ENCODE measurements at places on chromosomes 4 and X.

DNA sequence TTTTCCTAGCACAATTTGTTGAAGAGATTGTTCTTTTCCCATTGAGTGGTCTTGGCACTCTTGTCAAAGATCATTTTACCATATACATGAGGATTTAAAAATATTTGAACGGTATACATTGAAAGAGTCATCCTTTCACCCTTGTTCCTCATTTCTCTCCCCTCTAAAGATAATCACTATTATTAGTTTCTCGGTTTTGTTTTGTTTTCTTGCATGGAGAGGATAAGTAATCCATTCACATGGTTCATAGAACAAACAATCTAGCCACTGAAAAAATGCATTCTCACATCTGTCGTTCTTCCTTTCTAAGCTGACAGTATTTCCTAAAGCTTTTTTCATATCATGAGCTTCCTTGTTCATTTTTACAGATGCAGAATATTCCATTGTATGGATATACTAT, 39.2 kb upstream of the MSMO1 start:
- no peak for DNase-seq

- no peak for DNase-seq
Measured at GRCh38 chrX:21781525-21781924, 23.6 kb upstream of the SMPX start.

- no peak for DNase-seq
Measured at GRCh38 chrX:38754818-38755718, 46.2 kb upstream of the MID1IP1 start.

DNA sequence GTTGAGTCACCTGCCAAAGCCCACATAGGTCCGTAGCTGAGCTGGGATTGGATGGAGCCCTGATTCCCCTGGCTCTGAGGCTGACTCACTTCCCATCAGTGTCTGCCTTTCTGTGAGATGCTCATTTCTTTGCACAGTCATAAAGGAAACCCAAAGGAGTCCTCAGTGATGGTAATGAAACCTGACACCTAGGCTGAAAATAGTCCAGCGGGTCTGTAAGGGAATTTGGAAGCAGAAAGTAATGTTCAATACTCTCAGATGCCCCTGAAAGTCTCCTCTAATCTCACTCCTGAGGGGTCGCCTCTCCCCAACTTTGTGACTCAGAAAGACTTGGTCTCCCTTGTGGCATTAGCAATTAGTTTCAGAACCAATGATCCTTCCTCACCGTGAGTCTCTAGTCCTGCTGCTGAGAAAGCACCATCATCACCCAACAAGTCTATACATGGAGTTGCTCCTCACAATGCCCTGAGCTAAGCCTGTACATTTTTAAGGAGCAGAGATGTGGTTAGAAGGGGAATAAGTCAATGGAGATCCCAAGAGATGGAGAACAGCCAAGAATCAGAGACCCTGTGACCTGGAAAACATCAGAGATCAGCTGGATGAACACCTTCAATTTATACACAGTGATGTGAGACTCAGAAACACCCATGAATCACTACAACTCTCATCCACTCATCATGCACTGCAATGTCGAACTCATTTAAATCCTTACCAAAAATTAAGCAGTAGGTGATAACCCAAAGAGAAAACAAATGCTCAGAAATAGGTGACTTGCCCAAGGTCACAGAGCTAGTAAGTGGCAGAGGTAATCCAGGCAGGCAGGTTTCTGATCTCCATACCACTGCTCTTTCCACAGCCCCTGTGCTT, 219.0 kb upstream of the CPEB2 start:
- no peak for DNase-seq

DNA sequence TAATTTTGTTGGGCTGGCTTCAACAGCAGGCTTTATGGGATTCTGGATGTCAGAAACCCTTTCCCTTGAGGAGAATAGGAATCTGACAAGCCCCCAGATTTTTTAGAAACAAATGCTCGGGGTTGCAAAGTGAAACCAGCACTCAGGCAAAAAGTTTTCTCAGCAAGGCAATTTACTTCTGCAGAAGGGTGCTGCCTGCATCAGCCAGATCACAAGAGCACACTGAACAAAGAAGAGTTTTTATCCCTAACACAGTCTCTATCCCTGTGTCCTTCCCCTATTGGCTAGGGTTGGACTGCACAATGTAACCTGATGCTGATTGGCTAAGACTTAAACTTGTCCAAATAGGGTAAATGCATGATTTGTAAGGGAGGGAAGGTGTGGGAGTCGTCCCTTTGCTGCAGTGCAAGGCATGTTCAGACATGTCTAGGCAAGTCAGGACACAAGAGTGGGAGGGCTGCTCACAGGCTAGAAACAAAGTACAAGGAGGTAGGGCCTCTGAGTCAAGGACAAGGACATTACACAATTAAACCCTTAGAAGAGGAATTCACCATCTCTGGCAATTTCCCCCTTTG, 175.8 kb downstream of the CCNG2 start:
- DNase-seq, result no peak

- no peak for DNase-seq
Measured at GRCh38 chr4:184978211-184978610, 40.1 kb upstream of the HELT start.

- no peak for DNase-seq
Measured at GRCh38 chr4:17448689-17449088, 63.2 kb downstream of the QDPR start.

DNA sequence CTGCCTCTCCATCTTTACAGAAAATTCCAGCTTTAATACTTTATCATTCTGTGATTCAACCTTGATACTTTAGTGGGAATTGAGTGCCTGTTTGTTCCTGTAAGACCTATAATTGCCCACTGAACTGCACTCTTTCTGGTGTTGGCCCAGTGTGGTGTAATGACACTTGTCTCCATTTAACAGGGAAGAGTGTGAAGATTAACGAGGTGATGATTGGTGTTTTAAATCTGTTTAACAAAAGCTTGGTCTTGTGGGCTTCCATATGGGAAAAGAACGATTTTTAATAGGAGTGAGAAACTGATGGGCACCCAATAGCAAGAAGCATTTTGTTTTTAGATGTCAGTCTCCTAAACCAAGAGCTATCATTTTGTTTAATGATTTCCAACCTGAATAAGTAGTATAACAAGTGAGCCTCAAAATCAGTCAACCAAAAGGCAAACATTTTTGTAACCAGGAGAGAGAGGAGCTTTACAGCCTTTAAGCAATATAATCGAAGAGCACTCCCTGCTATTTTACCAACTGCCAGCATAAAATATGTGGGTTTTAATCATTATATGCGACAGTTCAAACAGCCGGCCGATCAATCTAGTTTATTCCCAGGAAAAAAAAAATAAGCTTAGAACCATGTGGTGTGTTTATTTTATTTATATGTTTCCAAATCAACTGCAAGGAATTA, 50.2 kb downstream of the SUPT20HL1 start:
- no peak for DNase-seq

- DNase-seq, result no peak
Measured at GRCh38 chr4:188262464-188262863, 123.2 kb downstream of the TRIML1 start.

DNA sequence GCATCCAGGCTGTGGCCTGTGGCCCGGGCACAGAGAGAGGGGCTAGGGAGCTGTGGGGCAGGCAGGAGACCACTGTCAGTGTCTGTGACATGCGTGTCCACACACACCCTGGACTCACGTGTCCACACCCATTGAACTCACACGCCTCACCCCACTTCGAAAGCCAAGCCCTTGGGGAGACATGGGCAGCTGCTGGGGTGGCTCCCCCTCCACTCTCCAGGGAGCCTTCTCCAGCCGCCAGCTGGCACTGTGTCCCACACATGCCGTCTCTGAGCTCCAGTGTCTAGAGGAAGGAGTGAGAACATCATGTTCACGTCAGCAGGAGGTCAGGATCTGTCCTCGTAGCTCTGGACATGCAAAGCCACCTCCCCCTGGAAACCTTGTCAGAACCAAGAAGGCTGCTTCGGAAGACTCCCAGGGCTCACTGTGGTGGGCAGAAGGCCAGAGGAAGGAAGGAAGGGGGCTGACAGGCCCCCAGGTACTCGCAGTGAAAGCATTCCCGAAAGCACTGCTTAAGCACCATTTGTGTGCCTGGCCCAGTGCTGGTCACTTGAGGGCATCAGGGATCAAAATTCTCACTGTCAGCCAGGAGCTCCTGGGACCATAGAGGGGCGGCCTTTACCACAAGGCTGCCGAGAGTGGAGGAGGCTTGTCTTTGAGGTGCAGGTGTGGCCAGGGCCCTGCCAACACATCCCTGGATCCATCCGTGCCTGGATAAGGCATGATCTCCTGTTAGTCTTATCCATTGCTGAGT, 61.4 kb downstream of the HTRA3 start:
- DNase-seq, result no peak

GRCh38 chr4:1591107-1591506, 93.0 kb downstream of the FAM53A start:
- no peak for DNase-seq

- DNase-seq, result no peak
Measured at GRCh38 chr4:188197566-188197965, 58.3 kb downstream of the TRIML1 start.

DNA sequence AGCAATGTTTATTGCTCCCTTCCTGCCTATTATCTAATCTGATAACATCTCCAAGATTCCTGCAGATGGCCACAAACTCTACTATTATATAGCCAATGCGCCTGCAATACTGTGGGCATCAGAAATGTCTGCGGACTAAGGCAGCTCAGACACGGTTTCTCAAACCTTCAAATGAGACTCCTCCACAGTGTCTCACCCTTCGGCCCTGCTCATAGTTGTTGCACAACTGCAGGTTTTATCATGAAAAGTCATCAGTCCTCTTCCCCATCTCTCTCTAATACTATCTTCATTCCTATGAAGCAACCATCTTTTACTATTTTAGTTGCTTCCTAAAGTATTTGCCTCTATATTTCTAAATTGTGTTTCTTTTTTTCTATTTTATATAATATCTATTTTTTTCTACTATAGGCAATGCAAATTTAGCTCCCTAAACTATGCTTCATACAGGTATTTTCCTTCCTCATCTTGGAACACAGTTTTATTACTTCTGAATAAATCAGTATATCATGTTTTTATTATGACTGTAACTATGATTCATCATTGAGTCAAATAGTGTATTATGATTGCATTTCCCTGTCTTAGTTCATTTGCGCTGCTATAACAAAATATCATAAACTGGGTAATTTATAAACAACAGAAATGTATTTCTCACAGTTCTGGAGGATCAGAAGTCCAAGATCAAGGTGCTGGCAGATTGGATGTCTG, 129.7 kb upstream of the EDNRA start:
- no peak for DNase-seq

- peak; percentile 38 for DNase-seq
Measured at GRCh38 chr4:1356181-1356998, 9.4 kb downstream of the UVSSA start.

- no peak for DNase-seq
Measured at GRCh38 chr4:27364509-27364908, 503.9 kb downstream of the STIM2 start.

DNA sequence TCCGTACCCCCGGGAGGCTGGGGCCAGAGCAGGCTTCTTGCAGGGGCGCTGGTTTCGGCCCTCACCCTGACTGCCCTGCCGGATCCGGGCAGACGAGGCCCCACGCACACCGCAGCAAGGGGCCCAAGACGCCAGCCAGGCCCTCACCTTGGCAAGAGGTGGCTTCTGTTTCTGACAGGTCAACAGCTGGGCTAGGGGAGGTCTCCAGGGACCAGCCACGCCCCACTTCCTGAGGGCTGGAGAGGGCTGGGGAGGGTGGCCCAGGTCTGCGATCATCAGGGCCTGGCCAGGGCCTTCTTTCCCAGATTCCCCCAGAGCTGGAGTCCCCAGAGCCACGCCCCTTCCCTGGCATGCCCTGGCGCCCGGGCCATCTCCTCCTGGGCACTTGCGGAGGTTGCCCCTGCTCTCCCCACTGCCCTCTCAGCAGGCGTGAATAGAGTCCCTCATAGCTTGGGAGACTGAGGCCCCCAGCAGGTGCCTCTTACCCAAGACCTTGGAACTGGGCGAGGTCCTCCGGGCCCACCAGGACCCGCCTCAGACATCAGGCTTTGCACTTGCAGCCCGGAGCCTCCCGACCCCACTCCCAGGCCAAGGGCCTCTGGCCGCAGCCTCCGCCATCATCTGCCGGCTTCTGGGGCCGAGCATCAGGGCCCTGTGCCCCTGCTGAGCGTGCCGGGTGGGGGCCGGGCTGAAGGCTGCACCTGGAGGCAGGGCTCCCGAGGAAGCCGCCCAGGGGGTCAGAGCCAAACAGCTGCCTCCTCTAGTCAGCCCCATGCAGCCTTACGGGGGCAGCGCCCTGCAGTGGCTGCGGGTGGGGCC, 6.3 kb upstream of the FGFR3 start:
- no peak for DNase-seq

DNA sequence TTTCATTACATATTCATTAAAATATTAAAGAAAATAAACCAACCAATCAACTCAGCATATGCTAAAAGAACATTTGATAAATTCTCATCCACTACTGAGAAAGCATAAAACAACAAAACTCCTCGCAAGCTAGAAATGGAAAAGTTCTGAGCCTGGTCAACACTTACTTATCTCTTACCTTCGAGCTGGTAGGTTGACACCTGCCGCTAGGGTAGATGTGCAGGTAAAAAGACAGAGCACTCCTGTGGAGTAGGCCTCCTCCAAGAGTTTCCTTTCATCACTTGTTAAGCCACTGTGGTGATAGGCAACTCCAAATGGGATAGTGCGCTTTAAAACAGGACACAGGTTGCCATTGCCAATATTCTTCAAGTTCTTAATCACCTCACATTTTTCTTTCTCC, 18.9 kb downstream of the HELQ start:
- DNase-seq, result no peak

- DNase-seq, result no peak
Measured at GRCh38 chr4:109298279-109299010, 4.0 kb downstream of the COL25A1 start.

- DNase-seq, result no peak
Measured at GRCh38 chrX:109925656-109926055, 77.3 kb upstream of the TMEM164 start.

DNA sequence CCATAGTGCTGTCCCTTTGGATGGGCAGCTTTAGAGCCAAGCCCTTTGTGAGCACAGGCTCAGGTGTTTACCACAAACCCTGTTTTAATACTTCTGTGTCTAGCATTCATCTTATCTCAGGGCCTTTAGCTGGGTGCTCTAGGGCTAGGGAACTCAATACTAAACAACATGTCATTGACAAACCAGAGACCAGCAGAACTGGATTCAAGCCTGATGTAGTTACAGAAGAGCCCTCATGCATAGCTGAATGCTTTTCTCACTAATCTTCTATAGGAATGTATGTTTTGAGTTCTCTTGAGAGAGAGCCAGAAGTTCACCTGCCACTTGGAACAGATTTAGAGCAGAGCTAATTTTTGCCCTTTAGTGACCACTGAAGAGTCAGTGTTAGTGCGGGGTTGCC, 142.6 kb downstream of the DCK start:
- DNase-seq, result no peak
